ENCODE measurements at places on chromosomes 4 and X.

- no peak for DNase-seq
These were observed 10.6 kb upstream of the FAT1 start for GRCh38 chr4:186734251-186734650.

DNA sequence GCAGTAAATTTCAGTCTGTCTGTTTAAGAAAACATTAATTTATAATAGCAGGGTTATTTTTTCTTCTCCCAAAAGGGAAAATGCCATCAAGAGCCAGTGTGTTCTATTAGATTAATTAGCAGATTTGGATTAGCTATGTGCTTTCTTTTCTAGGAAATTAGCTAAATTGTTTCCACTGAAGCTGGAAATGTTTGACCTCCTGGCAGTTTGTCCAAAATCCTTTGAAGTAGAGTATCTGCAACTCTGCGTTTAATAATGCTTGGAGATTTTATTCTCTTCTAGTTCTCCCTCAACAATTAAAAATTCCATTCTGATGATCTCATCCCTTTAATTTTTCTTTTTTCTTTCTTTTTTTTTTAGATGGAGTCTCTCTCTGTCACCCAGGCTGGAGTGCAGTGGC is 27.1 kb upstream of the HOPX start:
- DNase-seq: no peak

DNA sequence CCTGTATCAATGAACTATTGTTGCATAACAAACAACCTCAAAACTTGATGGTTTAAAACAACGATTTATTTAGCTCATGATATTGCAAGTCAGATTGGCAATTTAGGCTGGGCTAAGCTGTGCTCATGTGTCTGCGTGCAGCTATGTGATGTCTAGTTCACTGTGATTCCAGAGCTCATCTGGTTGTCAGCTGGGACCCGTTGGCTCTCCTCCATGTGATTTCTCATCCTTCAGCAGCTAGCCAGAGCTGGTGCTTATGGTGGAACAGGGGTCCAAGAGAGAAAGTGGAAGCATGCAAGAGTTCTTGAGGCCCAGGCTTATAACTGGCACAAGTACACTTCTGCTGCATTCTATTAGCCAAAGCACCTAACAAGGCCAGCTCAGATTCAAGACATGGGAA is 28.8 kb upstream of the TRPC3 start:
- no peak for DNase-seq

DNA sequence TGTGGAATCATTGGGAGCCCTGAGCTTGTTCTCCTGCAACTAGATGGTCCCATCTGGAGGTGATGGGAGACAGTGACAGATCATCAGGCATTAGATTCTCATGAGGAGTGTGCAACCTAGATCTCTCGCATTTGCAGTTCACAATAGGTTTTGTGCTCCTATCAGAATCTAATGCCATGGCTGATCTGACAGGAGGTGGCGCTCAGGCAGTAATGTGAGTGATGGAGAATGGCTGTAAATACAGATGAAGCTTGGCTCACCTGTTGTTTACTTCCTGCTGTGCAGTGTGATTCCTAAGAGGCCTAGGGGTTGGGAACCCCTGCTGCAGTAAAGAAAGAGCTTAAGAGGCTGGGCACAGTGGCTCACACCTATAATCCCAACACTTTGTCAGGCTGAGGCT is 42.2 kb upstream of the PUDP start:
- DNase-seq: no peak

DNA sequence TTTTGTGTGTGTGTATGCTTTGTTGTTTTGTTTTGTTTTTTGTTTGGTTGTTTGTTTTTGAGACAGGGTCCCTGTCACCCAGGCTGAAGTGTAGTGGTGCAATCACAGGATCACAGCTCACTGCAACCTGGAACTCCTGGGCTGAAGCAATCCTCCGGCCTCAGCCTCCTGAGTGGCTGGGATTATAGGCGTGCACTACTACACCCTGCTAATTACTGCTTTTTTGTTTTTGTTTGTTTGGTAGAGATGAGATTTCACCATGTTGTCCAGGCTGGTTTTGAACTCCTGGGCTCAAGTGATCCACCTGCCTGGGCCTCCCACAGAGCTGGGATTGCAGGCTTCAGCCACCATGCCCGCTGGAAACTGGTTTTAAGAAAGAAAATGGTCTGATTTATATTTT is 44.7 kb upstream of the ARHGAP24 start:
- no peak for DNase-seq

DNA sequence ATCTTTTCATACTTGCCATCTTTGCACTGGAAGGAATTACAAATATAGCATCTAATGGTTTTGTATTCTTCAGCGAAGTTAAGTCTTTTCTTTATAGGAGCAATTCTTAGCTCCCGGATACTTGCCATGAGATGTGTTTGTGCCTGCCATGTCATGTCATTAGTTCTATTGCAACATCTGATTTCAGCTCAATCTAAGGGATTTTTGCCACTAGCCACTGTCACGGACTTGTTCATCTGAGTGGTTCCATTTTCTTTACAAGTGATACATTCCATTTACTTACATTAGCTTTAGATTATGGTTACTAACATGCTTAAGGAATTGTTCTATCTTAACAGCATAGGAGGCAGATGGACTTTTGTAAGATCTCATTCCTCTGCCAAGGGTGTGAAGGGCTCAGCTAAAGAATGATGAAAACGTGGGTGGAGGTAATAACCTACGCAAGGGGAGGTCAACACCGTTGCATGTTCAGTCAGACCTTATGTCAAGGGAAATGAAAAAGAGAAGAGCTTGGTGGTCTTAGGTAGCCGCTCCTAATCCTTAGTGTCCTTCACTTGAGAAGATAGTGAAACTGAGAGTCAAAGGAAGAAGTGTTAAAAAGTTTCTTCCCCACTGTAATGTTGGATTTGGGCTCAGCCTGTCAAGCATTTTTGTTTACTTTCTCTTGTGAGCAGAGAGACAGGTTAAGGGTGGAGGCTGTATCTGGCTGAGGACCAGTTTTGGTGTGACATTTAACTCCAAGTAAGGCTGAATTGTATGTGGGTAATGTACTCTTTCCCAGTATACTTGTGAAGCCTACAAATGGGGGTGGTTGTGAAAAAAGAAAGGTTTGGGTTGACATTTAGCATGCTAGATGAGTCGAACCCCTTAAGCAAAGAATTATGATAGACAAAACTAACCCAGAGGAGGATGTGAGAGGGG is 3.6 kb upstream of the KLHL2 start:
- no peak for DNase-seq

DNA sequence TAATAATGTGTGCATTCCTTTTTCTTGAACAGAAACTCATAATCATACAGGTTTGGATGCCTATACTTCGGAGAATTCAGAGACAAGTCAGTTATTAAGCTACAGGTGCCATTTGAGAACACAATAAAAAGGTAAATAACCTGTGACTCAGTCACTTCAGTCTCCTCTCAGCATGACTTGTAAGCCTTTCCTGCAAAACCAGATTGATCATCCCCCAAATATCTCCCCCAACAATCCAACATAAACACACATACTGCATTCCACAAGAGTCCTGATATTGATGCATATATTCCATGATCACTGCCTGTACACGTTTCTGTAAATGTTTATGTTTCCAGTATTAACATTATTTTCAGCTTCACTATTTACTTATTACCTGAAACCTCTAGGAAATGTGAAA is 110.8 kb downstream of the PWWP3B start:
- DNase-seq: no peak

- no peak for DNase-seq
These were observed 157.1 kb upstream of the RBPJ start for GRCh38 chr4:26163425-26164362.

GRCh38 chrX:16739574-16739973 is 20.2 kb downstream of the SYAP1 start:
- no peak for DNase-seq

DNA sequence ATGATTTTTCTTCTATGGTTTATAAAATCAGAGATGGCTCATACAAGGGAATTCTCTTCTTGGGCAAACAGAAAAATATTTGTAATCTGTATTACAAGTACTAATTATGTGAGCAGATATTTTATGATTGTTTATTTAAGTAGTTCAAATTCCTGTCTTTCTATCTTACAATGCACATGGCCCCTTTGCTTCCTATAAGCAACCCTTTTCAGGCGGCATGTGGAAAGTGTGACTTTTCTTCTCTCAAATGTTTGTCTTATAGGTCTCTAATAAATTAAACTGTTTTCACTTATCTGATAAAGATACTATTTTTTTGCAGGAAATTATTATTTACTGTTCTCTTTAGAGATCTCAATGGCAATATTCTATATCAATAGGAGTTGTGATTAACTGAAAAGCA is 259.3 kb upstream of the MAGEB18 start:
- no peak for DNase-seq

- no peak for DNase-seq
These were observed 32.6 kb downstream of the DCK start for GRCh38 chr4:71026086-71026485.

DNA sequence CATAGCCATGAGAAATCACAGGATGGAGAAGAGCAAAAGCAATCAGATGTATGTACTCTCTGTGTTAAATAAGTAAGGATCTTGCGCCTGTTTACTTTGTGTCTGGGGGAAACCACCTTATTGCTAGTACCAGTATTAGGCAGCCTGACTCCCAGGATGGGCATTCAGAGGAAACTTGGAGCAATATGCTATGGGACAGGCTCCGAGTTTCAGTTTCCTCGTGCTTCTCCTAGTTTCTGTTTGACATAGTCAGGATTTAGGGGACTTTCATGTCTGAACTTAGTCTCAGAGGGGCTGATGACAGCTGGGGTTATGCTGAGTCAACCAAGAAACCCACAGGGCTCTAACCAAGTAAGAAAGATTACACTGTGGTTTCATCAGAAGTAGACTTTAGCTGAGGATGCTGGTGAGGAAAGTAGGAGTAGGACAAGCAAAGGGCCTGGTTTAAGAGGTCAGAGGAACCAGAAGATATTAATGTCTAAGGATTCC is 13.5 kb downstream of the NSUN7 start:
- DNase-seq: no peak
